Progenitor cell of endocrine pancreas (in vitro differentiated cells): ENCODE measurements at places on chromosomes 1 and 21. TPM values are rescaled to one million over a fixed set of nuclear protein-coding genes. Genes with fewer than 3 reads are reported as not detected.

CFHR3 gene
- total RNA-seq, result 0.31 and 0.55 TPM in 2 replicates

HSF2BP gene
- total RNA-seq, result 2.0 and 2.2 TPM in 2 replicates

DNA sequence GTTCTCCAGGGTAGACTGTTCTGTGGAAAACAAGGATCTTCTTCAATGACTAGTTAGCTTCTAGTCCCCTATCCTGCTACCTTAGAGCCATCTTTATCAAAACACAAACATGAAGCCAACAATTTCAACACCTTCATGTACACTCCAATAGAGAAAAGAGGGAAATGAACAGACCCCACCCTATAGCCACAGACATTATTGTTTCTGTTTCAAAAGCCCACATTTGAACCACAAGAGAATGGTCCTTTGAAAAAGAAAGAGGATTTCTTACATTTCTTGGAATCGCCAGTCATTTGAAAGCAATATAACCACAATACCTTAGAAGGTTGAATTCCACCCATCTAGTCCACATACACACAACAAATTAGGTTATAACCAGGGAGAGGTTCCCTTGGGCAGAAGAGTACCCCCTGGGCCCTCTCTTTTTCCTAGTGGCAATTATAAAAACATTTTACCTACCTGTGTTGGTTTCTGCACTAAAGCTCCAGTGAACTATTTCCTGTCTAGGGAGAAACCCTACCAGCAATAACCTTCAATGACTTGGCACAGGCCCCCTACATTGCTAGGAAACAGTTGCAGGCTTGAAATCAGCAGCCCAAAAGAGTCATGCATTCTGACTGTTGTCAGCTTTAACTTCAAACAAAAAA is 2.7 kb upstream of the LPGAT1 start:
- DNase-seq, result no peak

- DNase-seq, result no peak
Measured at GRCh38 chr1:89149229-89149628, 23.3 kb upstream of the GBP2 start.

DNA sequence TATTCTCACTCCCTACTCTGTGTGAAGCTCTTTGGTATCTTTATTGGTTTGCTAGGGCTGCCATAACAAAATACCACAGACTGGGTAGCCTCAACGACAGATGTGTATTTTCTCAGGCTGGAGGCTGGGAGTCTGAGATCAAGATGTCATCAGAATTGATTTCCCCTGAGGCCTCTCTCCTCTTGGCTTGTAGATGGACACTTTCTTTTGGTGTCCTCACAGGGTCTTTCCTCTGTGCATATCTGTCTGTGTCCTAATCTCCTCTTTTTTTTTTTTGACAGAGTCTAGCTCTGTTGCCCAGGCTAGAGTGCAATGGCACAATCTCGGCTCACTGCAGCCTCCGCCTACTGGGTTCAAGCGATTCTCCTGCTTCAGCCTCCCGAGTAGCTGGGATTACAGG is 71.4 kb upstream of the KCNJ6 start:
- no peak for DNase-seq

GRCh38 chr1:42258218-42258617 is 76.8 kb downstream of the FOXJ3 start:
- no peak for DNase-seq

DNA sequence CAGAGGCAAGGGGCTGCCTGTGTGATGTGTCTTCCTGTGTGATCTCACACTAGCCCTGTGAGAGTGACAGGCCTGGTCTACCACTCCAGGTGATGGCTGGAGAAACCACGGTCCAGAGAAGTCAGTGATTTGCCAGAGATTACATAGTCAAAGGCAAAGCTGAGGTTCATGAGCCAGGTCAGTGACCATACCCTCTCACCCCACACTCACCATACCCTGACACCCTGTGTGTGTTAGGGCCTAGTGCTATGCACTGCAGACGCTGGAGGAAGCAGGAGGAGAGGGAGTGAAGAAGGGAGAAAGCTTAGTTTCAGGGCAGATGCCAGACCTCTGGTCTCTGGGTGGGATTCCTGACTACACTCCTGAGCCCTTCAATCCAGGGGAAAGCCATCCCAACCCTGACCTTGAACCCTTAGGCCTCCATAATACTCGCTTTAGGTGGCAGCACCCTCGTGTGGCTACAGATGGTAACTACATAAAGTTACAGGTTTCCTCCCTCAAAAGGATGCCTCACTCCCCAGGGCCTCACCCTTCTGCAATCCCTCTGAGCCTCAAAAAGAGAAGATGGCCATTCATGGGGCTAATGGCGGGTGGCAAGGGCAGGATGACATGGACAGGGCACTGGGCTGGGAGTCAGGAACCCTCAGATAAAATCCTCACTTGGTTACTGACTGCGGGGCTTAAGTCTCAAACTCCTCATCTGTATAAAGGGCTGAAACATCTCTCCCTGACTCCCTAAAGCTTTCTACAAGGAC is 20.8 kb upstream of the SDC3 start:
- no peak for DNase-seq
